ENCODE measurements at places on chromosomes 2 and 18.

DNA sequence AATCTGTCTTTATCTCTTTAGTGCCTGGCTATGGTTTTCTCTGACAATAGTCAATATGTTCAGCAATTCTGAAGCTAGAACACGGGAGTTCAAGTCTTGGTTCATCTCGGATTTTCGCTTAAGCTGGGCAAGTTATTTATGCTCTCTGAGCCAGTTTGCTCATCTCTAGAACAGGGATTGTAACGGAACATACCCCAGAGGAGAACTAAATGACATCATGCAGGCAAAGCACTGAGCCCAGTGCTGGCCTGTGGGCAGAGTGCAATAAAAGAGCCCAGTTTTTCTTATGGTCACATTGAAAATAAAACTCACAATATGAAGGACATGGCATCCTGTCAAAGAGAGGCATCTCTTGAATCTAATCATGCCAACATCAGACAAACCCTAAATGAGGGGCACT, 143.9 kb downstream of the ZBTB7C start:
- DNase-seq, result no peak

DNA sequence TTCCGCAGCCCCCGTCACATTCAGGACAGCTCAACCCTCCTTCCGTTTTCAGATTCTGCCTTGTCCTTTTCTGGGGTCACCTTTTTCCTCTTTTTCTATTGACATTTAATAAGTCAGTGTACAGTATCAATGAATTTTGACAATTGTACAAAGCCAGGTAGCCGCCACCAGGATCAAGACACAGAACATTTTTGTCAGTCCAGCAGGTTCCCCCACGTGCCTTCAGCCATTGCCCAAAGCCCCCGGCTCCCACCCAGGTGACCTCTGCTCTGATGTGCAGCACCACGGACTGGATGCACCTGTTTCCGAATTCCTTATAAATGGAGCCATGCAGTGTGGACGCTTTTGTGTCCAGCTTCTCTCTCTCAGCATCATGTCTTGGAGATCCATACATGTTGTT, 30.0 kb downstream of the CROCC2 start:
- DNase-seq, result no peak

- no peak for DNase-seq
Measured at GRCh38 chr18:398935-399630, 101.4 kb downstream of the COLEC12 start.

DNA sequence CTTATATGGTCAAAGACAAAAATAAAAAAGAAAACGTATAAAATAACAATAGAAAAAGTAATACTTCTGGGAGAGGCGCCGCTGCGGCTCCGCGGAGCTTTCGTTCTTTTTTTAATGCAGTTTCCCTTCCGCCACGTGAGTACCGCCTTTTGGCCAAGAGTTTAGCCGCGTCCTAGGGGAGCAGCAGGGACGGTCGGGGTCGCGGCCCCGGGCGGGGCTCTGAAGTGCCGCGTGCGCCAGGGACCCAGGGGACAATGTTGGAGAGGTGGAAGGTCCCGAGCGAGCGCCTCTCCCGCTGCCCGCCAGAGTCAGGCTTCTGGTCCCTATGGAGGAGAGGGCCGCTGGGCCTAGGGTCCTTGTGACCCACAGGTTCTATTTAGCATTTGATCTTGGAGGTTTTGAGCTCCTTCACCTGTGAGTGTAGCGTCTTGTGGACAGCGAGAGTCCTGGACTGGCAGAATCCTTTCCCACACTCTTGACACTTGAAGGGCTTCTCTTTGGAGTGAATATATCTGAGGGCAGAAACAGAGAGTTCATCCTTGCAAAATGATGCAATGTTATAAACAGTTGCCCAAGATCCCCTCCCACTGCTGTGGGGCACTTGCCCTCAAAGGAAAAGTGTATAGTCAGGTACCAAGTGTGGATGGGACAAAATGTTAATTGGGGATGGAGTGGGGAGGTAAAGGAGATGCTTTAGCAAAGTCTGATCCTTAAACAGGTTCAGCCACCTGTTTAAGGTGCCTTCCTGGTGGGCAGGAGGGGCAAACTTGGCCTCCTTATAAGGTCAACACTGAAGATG, 6.3 kb downstream of the OSR1 start:
- no peak for DNase-seq

DNA sequence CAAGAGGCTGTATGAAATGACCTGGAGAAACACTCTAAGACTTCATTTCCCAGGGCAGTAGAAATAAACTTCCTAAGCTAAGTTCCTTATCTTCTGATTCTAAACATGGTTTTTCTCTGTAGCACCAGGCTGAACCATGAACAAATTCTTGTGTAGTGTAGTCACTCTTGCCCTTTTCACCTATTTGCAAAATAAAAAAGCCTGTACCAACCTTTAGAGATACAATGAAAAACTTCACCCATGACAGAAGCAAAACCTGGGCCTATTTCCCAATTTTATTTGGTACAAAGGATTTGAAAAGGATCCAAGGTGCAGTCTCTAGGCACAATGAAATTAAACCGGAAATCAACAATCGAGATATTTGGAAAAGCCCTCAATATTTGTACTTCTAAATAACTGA, 43.6 kb downstream of the POLR1A start:
- DNase-seq, result no peak
